ENCODE measurements at places on chromosomes 5 and 9.

- DNase-seq, result no peak
Measured at GRCh38 chr5:109826426-109826825, 136.7 kb downstream of the MAN2A1 start.

- DNase-seq, result no peak
Measured at GRCh38 chr5:139418793-139419192, 14.9 kb upstream of the SPATA24 start.

- DNase-seq, result no peak
Measured at GRCh38 chr5:135216471-135217343, 182.3 kb downstream of the MACROH2A1 start.

DNA sequence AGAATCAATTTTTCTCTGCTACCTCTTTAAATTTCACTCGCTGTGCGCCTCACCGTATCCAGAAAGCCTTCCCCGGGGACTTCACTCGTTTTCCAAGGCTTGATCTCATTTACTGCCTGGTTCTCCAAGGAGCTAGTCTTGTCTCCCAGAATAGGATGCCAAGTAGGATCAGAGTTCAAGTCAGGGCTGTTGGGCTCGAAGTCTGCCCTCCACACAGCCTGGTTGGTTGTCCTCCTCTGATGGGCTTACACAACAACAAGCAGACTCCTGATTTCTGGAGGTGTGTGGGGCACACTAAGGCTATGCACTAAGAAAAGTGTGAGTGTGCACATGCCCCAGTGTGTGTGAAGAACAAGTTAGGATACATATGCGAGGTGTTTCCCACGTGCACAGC is 14.0 kb upstream of the TNIP1 start:
- DNase-seq, result no peak
